ENCODE measurements at places on chromosomes 6 and 20.

DNA sequence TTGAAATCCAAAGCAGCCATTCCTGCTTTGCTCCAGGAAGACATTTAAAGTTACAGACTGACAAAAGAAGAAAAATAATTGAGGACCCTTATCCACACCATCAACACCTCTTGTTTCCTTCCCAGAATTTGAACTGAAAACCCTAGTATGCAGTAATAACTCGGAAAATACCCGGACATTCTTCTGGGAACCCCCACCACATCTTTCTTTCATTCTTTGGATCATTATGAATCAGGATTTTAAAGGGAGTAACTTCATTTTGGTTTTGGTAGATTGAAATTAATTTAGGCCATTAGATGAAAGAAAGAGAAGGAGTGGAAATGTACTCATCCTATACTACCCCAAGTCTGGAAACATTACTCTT lies 213.8 kb upstream of the MARCKS start:
- DNase-seq, result no peak

GRCh38 chr6:6882592-6882991 lies 225.2 kb upstream of the RREB1 start:
- no peak for DNase-seq

DNA sequence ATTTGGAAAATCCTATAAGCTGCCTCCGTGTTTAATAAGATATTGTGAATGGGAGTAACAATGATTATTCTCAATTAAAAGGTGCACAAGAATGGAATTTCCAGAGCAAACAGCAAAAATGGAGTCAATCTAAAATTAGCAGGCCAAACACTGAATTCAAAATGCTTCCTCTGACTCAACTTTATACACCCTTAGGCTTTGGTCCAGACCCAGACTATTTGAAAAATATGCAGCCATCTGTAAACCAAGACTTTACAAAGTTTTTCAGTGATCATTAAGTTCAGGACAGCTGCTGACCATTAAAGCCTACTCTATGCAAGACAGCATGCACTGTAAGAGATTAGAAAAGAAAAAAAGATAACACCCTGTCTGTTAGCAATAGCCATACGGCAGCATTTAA lies 39.4 kb upstream of the CCN6 start:
- no peak for DNase-seq

GRCh38 chr20:49078310-49078709 lies 32.2 kb downstream of the CSE1L start:
- DNase-seq, result no peak

DNA sequence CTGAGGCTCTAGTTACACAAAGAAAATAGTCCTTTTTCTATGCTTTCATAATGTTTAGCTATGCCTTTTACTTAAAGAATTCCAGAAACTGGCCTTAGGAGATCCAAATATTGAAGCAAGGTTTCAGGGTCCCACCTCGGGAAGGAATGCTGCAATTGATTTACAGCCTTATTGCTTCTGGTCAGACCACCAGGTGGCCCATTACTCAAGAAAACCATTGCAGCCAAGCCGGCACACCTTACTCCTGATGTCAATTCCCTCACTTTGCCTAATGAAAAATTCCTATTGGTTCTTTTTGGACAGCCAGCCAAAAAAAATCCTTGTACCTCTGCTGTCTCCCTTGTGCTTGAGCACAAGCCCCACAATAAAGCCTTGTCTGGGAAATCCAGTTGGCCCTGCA lies 173.9 kb downstream of the LMBRD1 start:
- DNase-seq, result no peak

- no peak for DNase-seq
Measured at GRCh38 chr6:90412538-90413369, 116.1 kb upstream of the BACH2 start.

DNA sequence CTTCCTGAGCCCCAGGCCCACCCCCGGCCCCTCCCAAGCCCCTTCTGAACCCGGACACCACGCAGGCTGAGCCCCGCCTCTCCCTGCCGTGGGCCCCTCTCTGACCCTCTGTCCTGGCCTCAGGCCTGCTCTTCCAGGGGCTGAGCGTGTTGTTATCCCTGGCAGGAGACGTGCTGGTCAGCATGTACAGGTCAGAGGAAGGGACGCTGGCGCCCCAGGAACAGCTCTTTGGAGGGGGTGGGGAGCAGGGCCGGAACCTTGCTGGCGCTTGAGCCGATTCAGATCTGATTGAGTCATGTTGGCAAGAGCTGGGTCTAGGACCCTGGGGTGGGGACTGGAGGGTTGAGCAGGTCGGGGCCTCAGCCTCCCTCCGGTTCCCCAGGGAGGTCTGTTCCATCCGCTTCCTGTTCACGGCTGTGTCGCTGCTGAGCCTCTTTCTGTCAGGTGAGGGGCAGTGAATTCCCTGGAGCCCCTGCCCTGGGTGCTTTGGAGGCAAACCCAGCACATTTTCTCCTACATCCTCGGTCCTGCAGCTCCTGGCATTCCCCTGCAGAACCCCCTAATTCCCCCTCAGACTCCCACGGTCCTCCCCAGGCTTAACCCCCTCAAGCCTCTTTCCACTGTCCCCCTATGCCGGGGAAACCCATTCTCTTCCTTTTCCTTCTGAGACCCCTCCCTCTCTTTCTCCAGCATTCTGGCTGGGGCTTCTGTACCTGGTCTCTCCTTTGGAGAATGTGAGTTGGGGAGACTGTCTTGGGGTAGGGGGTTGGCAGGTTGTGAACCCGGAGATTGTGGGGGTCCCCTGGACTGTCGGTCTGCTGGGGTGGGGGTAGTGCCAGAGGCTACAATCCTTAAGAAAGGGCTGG lies 2.0 kb downstream of the SPAG4 start:
- DNase-seq, result no peak

GRCh38 chr6:4318321-4318720 lies 182.9 kb upstream of the ECI2 start:
- no peak for DNase-seq

- no peak for DNase-seq
Measured at GRCh38 chr6:134314006-134314821, 3.7 kb downstream of the SGK1 start.

DNA sequence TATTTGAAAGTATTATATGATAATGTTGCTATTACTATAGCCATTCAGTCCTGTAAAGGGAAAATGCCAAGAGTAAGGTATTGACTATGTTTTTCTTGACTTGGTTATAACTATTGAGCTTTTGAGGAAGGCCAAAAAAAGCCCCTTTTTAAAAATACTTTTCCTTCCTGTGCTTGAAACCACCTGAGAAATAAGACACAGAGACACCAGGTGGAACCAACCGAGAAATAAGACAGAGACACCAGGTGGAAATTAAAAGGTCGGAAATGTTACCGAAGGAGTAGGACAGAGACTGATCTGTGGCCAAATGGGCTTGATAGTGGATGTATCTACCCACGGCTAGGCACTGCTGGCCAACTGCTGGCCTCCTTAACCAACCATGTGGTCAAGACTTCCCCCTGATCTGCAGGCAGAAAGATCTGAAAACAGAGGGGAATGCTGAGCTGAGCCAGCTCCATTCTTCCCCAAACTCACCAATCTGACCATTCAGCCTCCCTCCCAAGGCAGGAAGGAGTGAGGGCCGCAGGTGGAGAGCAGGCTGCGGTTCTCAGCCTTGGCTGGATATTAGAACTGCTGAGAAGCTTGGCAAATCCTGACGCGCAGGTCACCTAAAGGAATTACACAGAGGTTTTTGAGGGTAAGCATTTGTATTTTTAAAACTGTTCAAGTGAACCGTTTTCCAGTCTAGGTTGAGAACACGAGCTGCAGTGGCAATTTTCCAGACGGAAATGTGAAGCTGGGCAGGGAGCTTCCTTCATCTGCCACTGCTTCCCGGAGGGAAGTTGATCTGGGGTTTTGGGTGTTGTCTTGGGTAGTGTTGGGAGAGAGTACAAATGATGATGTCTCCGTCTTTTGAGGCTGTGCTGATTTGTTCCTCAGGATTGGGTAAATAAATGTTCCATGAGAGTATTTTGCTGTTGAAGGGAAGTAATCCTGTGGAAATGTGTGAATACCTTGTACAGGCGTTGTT lies 121.7 kb upstream of the EXOC2 start:
- DNase-seq, result no peak

DNA sequence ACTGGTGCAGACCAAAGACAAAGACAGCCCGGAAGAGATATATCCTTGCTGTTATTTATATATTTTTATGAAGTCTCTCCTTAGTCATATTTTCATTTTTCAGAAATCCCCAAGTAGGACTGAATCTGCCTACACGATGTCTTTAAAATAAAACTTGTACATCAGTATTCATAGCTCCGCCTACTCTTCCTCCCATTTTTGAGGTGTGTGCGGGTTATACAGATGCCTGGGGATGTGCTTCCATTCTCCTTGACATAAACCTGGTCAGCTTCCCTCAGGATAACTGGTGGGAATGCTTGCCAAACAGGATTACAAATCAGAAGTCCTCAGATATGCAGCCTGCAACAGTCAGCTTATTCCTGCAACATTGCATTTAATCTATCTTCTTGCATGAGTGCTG lies 264.2 kb downstream of the PHACTR1 start:
- no peak for DNase-seq

DNA sequence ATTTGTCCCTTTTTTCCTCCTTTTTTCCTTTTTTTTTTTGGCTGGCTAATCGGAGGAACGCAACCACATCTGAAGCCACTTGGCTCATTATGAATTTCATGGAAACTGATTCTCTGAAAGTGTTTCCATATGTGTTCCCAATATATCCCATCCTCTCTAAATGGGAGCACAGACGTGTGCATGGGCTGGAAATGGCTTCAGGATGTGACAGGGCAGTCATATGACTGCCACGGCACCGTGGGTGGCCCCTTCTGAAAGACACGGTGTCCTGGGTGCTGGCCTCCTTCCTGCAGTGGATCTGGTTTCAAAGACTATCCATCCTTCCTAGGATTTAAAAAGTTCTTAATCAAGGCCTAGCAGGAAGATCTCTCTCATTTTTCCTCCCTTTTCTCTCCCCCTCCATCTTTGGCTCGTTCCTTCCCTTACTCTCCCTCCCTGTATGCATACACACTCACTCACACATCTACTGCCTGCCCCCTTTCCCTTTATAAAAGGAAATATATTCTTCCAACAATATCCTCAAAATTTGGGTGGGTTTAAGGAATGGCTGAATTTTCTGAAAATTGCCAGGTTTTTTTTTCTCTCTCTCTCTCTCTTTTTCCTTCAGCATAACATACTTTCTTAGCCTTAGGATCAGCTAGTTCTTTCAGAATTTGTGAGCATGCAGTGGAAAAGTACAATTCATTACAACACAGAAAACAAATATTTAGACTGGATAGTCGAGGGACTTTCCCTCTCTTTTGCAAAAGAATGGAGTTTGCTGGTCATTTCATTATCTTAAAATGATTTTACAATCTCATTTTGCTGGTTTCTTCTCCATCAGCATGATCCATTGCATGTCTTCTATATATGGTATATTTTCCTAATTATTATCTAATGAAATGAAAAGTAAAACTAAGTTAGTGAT lies 161.2 kb upstream of the SUPT3H start:
- DNase-seq, result no peak

- DNase-seq, result no peak
Measured at GRCh38 chr6:38270367-38270766, 369.4 kb downstream of the BTBD9 start.

DNA sequence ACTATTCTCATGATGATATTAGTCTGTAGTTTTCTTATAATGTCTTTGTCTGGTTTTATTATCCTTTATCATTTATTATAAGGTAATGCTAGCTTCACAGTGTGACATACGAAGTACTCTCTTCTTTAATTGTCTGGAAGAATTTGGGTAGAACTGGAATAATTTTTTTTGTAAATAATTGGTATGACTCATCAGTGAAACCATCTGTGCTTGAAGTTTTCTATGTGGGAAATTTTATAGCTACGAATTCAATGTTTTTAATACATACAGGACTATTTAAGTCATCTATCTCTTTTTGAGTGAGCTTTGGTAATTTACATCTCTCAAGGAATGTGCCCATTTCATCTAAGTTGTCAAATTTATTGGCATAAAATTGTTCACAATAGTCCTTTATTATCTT lies 86.3 kb downstream of the SOD2 start:
- no peak for DNase-seq

- no peak for DNase-seq
Measured at GRCh38 chr6:45473121-45473993, 95.6 kb upstream of the SUPT3H start.

All from stimulated activated CD4-positive, alpha-beta T cell treated with anti-CD3 and anti-CD28 coated beads, Interleukin-1b, Interleukin-23, amount 100 ng/mL, for 1 hour (primary cell).